ENCODE measurements at places on chromosomes 11 and 22.

DNA sequence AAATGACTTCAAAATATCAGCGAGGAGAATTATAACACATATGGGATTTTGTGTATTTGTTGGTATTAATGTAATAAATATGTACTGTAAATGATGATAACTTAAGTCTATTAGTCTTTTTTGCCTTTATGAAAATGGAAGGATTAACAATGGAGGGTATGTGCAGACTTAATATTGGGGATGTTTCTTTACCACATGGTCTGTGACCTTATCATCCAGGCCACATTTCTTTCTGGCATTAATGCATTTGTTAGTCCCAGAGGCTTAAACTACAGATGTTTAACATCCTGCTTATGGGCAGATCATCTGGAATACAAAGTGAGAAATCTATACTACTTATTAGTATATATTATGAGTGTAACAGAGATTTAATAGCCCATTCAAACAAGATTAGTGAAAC lies 64.6 kb downstream of the SOX6 start:
- no peak for DNase-seq

DNA sequence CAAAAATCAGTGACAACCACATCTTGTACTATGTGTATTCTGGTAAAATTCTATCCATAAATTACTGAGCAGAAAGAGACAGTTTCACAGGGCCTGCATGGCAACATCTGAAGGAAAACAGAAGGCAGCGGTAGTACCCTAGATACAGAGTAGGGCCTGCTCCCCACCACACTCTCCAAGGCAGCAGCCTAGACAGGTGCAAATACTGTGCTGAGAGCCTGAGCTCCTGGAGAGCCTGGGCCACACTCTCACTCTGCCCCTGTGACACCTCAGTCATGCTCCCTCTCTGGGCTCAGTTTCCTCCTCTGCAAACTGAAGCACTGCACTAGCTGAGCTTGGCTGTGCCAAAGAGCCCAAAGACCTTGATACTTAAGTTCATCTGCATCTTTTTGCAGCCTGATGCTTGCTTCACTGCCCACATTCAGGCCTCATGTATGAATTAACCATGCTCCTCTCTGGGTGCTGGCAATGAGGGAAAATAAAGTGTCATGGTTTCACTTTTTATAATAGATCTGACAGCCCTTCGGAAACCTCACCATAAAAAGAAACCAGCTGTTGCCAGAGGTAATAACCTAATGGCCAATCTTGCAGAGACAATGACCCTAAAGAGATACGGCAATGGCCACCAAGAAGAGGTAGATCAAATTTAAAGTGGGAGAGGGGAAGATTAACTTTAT lies 104.7 kb downstream of the PLEKHA7 start:
- DNase-seq, result no peak

GRCh38 chr11:71940561-71941219 lies 11.8 kb downstream of the RNF121 start:
- DNase-seq, result no peak

GRCh38 chr22:30894371-30894740 lies 74.2 kb downstream of the MORC2 start:
- DNase-seq, result no peak

- no peak for DNase-seq
Observed at GRCh38 chr11:108983636-108984420, 319.0 kb downstream of the DDX10 start.

- no peak for DNase-seq
Observed at GRCh38 chr11:83257761-83258168, 28.4 kb downstream of the CCDC90B start.

- DNase-seq, result no peak
Observed at GRCh38 chr22:28268171-28268570, 349.1 kb upstream of the PITPNB start.

DNA sequence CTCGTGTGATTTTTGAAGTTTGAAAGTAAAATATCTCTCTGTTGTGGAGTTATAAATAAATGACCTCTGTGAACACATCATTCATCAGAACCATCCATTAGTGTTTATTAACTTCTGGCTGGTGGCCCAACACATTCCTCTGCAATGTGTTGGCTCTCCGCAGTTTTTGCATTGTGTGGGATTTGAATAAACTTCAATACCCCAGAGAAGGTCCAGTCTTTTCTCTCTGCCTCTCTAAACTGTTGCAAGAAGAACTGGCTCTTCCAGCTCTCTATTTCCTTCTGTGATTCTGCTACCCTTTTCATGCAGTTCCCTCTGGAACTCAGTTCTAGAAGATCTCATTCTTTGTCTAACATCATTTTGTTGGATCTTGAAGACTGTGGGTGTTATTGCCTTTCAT lies 125.0 kb upstream of the ARHGAP42 start:
- no peak for DNase-seq

DNA sequence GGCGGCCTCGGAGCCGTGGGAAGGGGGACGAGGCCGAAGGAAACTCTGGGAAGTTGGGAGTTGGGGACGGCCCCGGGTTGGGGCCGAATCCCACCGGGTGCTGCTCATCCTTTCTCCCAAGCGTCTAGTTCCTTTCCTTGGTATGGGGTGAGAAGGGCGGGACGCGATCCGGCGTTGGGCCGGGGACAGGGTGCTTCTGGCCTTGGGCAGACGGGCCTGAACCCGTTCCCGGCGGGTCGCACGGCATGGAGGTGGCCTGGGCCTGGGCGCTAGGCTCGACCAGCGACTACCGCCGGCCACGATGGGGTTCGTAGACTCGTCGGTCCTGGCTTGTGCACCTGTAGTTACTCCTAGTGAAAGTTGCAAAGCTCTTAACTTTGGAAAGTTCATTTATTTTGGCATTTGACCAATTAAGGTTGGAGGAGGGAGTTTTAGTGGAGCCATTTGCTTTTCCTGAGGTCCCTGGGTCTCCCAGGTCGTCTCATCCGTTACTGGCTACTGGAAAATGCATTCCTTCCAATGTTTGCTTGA lies 1.0 kb downstream of the SYT9 start:
- no peak for DNase-seq

DNA sequence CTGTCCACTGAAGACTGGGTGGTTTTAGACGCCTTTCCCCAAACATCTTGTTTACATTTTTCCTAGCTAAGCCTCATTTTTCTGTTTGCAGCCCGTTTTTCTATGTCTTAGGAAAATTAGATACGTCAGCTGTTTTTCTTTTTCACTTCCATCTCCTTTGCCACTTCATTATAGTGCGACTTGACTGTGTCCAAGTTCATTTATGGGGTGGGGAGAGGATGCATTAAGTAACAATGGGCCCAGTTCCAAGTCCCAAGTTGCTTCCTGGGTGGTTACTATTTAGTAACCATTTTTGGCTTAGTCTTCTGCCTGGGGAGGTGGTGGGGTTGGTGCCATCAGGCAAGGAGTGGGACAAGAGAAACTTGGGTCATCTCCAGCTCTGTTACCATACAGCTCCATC lies 83.0 kb downstream of the TRAF6 start:
- no peak for DNase-seq

DNA sequence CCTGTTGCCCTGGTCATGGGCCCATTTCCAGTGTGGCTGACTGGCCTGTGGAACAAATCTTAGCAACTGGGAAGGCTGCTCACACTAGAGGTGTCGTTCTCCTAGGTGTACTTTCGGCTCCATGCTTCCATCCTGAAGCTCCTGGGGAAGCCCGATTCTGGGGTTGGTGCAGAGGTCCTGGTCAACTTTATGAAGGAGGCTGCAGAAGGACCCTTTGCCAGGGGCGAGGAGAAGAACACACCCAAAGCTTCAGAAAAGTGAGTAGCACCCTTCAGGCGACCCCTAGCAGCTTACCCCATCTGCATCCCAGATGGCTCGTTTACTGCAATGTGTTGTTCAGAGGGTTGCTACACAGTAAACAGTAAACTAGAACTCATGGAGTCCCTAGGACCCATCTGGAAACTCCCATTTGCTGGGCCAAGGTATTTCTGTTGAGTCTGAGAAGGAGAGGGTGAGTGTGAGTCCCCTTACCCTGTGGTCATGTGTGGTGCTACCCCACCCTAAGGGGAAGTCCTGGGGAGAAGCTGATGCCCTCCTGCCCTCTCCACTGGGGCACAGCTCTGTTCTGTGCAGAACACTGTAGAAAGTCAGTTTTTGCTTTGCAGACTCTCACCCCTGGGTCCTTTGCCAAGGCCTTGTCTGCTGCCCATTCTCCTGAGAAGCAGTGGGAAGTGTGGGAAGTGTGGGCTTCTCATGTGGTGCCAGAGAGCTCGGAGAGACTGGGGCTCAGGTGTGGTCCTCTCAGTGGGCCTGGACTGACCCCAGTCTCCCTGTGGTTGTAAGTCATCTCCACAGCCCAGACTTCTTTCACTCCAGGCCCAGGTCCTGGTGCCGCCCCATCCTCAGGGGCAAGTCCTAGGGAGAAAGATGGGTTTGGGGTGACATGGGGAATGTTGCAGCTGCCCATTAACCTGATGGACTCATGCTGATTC lies 85.0 kb downstream of the CABIN1 start:
- DNase-seq, result no peak

DNA sequence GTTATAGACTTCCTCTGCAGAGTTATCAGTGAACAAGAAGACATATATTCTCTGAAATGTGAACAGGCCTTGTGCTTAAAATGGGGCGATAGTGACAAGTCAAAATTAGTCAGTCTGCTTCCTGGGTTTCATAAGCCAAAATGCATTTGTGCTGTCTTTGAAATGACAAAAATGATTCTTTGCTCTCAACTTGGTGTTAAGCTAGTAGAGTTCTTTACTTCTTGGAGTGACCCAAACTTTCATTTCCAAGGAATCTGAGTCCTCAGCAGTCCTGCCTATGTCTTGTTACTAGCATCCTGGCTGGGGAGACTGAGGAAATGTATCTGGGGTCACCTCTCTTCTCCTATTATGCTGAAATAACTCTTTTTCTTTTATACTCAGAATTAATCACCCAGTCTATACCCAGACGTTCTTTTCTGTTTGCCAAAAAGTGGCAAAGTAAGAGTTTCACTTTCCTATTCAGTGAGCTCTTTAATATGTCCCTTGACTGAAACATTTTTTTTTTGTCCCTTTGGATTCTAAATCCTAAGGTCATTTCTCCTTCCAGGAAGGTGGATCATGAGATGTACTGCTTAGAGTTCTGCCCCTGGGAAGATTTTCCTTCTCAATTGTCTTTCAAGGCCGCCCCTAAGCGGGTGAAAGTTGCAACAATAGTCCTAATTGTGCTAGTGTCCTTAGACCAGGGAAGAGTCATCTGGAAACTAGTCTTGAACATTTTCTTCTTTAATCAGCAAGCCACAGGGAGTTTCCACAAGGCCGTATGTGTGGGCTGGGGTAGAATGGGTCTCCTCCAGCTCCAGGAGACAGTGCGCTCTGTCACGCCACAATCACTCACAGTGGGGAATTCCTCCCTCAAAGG lies 53.0 kb upstream of the RDX start:
- peak; percentile 3 for DNase-seq

- no peak for DNase-seq
Observed at GRCh38 chr22:19579880-19580279, 55.7 kb upstream of the CLDN5 start.

GRCh38 chr11:2393941-2394817 lies 6.4 kb upstream of the TSSC4 start:
- no peak for DNase-seq

GRCh38 chr11:41788177-41788576 lies 328.7 kb upstream of the LRRC4C start:
- DNase-seq, result no peak

DNA sequence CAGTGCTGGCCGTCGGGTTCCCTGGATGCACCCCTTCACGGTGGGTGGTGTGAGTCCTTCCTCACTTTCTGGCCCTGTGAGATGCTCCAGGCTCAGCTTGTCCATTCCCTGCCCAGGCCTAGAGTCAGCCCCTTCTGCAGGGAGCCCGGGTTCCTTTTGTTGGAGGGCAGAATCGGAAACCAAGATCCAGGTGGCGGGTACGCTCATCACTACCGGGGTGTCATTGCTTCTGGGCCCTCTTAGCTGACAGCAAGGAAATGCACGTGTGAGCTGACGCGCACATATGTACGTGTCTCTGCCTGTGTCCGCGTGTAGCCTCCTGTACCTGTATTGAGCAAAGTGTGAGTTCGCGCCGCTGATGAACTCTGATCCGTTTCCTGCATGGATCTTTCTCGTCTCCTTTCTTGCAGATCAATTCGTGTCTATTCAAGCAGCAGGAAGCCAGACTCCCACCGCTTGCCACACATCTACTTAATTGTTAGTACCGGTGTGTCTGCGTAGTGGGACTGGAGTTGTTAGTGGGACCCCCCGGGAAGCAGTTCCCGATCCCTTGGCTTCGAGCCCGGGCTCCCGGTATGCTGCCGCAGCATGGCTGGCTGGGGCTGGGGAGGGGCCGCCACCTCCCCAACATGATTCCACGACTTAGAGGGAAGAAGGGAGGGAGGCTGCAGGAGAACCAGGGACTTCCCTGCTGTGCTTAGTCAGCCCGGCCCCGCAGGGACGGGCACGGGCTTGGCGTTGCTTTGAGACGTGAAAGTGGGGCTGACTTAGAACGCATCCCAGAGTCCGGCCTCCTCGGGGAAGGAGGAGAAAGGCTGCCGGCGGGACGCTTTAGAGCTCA lies 35.9 kb upstream of the GRAMD4 start:
- no peak for DNase-seq

DNA sequence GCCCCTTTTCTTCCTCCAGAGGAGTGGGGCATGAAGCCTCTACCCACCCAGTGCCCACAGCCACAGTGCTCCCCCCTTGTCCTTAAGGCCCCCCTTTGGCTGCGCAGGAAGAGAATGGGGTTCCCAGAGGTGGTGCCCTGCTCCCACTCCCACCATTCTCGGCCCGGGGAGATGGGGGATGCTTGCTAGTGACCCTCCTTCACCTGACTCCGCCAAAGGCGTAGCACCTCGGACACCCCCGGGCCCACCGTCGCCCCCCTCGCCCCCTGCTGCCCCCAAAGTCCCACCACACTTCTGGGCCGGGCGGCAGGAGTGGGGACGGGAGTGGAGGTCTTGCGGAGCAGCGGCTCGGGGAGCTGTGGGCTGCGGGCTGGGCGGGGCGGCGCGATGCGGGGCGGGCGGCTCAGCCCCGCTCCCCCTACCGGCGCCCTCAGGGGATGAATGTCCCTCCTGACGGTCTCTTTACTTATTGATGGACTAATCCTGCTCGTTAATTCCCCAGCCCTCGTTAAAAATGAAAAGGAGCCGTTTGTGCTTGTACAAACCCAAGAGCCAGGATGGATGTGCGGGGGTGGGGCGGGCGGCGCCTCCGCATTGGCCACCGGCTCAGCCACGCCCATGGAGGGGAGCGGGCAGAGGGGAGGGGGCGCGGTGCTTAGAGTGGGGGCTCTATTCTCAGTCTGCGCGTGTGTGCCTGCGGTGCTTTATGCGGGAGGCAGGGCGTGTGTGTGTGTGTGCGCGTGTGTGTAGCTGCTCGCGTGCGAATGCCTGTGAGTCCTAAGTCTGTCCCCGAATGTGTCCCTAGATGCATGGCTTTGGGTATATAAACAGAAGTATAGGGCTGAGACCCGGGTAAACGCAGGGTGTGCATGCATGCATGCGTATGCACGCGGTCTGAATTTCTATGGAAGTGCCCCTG lies 25.6 kb downstream of the SYT7 start:
- DNase-seq, result no peak

Data from CD4-positive, alpha-beta T cell treated with Interleukin-4 for 4 hours (primary cell).